ENCODE measurements at places on chromosomes 2 and 18.

GRCh38 chr2:67948506-67948905, 114.3 kb downstream of the C1D start:
- no peak for ATAC-seq

DNA sequence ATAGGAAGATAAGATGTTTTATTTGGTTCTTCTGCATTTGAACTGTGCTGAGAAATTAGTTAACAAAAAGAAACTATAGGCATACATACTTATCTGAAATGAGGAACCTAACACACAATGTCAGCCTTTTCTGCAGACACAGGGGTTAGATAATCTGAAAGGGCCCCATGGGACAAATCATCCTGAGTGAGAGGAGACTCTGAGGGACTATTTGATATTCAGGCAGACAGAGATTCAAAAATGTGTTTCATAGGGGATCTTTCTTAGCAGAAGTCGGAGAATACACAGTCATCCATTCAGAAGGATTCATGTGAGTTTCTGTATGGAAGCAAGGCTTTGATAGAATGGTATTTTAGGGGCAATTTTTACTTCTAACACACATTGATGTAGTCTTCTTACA, 79.1 kb downstream of the NCKAP5 start:
- ATAC-seq: no peak

- no peak for ATAC-seq
Observed at GRCh38 chr2:47651296-47651695, 131.6 kb upstream of the MSH6 start.

DNA sequence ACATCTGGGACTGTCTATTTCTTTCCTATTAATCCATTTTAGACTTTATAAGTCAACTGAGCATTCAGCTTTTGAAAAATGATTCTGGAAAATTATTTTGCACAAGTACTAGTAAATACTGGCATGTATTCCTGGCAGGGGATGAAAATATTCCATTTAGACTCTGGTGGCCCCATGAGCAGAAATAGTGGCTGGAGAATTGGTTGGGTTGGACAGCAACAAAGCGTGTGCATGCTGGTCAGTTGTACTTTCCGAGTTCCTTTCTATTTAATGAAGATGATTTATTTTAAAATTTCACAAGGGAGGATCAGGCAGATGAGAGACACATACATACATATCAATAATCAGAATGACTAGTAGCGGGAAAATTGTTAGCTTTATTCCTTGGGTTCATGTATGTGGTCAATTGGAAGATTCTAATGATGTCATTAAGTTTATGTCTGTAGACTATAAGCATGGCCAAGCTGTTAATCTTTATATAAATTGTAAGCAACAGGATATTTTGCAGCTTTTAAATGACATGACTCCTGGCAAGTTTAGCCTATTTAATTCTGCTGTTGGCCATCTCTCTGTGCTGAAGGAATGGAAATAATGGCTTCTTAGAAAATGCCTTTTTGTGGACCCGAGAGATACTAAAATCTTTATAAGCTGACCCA, 541.6 kb downstream of the SLC4A3 start:
- no peak for ATAC-seq

GRCh38 chr2:233761040-233761769, 1.1 kb downstream of the UGT1A1 start:
- ATAC-seq: no peak

DNA sequence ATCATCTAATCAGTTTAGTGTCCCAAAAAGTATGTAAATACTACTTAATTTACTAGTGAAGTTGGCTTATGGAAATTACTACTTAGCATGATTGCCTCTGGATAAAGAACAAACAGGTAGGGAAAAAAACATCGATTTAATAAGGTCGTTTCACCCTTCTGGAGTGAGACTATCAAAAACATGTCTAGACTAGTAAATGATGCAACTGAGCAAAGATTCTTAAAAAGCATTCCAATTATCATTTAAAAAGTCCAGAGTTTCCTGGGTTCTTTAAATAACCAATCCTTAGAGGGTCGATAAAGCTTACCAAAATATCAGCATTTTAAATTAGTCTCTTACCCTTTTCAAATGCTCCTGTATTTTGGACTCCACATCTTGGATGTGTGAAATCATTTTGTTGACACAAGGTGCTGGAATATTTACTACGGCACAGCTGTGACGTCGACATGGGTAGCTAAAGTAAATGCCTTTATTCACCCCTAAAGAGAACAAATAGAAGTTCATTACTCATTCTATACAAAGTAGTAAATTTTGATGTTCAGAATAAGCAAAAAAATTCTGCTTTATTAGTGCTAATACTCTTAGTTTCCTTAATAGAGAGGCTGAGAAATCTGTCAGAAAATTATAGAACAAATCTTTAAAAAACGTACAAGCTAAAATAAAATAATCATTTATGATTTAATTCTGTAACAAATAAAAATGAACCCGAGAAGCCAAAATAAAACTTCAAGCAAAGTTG, 70.6 kb downstream of the CCDC178 start:
- ATAC-seq: no peak

DNA sequence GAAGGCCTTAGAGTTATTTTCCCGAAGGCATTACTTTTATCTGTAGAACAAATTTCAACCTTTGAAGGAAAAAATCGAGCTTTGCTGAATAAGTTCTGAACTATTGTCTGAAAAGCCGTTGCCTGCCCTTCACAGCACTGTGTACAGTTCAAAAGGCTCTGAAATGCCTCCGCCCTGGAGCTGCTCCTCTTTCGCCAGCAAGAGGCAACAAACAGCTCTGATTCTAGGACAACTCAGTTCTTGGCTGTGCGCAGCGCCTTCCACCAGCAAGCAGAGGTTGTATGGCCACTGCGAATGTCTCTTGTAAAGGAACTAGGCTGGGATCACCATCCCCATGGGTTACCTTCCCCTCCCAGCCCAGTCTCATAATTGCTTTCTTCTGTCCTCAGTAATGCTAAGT, 308.5 kb downstream of the GBX2 start:
- no peak for ATAC-seq

DNA sequence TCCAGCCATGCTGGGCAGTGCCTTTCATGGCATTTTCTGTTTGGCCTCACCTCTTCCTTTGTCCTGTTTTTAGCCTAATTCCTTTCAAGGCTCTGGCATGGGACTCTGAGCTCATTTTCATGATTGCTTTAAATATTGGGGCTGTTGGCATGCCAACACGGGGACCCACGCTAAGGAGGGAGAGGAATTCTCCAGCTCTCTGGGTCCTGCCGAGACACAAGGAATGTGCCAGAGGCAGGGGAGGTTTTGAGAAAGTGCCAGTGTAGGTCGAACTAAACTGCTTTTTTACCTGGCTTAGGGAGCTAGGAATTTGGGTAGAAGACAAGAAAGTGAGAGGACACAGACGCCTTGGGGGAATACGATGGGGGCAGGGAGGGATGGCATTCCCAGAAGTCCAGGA, 42.3 kb downstream of the RPL37A start:
- ATAC-seq: no peak

- ATAC-seq: no peak
Observed at GRCh38 chr2:8729939-8730338, 48.1 kb downstream of the ID2 start.

GRCh38 chr18:54636217-54636616, 45.2 kb downstream of the DYNAP start:
- ATAC-seq: no peak

- ATAC-seq: no peak
Observed at GRCh38 chr2:189519631-189520387, 60.8 kb downstream of the SLC40A1 start.

DNA sequence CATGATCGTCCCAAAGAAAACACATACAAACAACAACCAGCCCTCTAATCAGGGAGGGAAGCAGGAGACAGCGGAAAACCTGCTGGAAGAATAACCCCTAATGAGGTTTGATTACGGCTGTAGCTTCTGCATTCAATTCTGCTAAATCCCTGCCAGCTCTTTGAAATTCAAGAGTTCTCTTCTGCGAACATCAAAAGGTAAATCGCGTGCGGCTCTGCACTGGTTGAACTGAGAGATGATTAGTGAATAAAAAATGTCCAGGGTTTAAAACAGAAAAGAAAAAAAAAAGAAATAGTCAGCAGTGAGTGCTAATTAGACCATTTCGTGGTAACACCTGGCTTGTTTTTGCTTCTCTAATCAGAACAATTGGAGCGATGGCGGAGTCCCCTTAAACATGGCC, 153.0 kb upstream of the CAPN13 start:
- ATAC-seq: no peak

GRCh38 chr2:46091004-46091403, 206.2 kb upstream of the EPAS1 start:
- ATAC-seq: peak; percentile 42

- ATAC-seq: no peak
Observed at GRCh38 chr2:132403146-132403545, 13.5 kb upstream of the GPR39 start.

GRCh38 chr2:47906157-47907038, at the start of gene FBXO11:
TSS of gene FBXO11 (minus strand) at chr2:47906498. CDS start at chr2:47905720, 778 bp downstream.
- ATAC-seq: peak; percentile 90

GRCh38 chr2:17476830-17477229, 41.4 kb downstream of the RAD51AP2 start:
- no peak for ATAC-seq

- no peak for ATAC-seq
Observed at GRCh38 chr18:12766986-12767433, 64.2 kb downstream of the PSMG2 start.

DNA sequence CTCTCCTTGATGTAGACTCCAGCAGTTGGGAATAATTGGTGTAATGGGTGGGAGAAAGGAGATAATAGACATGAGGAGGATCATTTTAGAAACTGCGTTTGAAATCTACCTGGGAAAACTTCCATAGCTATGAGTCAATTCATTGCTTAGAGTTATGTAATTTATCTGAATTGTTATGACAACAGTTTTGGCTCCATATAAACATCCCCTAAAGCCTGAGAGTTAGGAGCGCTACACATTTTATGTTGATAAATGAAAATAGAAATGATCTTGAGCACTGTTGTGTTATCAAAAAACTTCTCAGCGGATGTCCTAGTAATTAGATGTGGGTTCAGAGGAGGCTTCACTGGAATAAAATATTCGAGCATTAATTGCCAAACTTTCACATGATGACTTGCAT, 573.4 kb downstream of the TSN start:
- no peak for ATAC-seq

DNA sequence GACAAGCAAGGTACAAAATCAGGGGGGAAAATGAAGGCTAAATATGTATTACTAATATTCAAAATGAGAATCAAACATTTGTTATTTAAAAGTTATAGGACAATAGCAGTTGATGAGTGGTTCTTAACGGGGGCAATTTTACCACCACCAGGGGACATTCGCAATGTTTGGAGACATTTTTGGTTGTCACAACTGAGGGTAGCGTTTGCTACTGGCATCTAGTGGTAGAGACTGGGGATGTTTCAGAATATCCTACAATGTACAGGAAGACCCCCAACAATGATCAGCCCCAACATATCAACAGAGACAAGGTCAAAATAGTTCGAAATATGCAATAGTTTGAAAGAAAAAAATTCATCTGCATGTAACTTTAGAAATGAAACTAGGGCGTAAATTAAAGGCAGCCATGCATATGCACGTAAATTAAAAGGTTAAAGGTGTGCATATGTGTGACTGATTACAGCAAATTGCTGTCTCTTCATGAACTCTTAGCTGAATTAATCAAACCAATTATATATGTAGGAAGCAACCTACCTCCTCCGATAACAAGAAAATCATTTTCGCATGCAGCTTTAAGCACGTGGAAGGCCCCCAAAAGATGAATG, 61.2 kb upstream of the CUL3 start:
- peak; percentile 72 for ATAC-seq

GRCh38 chr2:176188774-176189680, 559 bp downstream of the HOXD1 start:
- ATAC-seq: peak; percentile 6

DNA sequence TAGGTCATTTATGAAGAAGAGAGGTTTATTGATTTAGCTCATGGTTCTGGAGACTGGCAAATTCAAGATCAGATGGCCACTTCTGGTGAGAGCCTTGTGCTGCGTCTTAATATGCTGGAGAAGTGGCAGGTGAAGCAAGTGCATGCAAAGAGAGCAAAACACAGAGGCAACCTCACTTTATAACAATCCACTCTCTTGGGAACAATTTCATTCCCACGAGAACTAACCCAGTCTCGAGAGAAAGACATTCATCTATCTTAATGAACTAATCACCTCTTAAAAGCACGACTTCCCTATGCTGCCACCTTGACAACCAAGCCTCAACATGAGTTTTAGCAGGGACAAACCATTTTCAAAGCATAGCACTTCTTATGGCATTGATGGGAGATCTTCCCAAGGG, 186.5 kb upstream of the RASGRP3 start:
- no peak for ATAC-seq

GRCh38 chr2:101777337-101777736, 79.8 kb downstream of the MAP4K4 start:
- no peak for ATAC-seq

- peak; percentile 62 for ATAC-seq
Observed at GRCh38 chr2:191797942-191798876, 48.7 kb downstream of the CAVIN2 start.

DNA sequence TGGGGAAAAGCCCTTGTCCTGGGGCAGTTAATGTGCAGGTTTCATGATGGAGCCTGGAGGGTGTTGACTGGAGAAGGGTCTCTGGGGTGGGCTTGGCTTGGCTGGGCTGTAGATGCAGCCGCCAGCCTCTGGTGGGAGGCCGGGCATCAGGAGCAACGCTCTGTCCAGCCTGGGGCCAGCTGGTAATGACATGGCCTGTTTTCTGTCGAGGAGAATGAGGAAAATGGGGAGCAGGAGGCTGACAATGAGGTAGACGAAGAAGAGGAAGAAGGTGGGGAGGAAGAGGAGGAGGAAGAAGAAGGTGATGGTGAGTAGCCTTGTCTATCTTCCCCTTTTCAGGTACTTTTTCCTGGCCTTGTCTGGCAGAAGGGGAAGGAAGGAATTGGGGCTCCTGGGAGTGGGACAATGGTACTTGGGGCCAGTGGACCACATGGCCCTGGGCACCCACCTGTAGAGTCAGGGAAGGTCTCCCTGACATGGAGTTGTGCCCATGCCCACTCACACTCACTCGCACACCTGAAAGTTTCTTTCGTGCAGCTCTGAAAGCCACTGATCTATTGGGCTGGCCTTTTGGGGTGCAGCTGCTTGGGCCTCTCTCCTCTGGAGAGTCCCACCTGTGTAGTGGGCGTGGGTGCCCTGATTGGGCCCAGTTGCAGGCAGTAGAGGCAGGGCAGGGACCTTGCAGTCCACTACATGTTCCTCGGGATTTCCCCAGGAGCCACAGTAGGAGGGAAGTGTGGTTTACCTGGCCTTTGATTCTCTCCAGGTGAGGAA, 3.5 kb downstream of the PTMA start:
- no peak for ATAC-seq

GRCh38 chr2:55087501-55087900, 37.2 kb upstream of the RTN4 start:
- no peak for ATAC-seq

GRCh38 chr2:161199912-161200701, 39.9 kb downstream of the TANK start:
- ATAC-seq: no peak

- ATAC-seq: no peak
Observed at GRCh38 chr18:62683935-62684334, 31.4 kb upstream of the PHLPP1 start.

Data from SK-N-SH treated with all-trans-retinoic acid at 6 μM for 48 hours (cell line).